Stomach (tissue), 19 donors: ENCODE measurements at places on chromosomes 6 and 20. TPM values are rescaled to one million over a fixed set of nuclear protein-coding genes. Genes with fewer than 3 reads are reported as not detected.

DNA sequence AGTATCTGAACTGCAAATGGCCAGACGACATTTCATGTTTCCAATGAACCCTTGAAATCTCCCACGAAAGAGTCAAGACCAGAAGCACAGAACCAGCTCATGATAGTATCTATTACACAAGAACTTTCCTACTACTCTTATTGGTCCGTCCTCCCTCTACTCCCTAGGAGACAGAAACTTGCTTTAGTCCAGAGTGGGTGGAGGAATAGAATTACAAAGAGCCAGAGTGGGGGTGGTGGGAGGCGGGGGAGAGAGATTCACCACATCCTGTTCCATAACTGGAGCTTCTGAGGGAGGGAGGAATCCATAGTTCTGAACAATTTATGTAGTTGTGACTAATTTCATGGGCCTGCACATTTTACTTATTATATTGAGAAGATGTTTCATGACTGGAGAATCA, 18.5 kb upstream of the WFDC10A start:
- H3K4me3 ChIP-seq = no peak overlapping the region
- no peaks in the 10 kb centered on the region for H3K27me3 ChIP-seq
- H3K27ac ChIP-seq = no peak overlapping the region
- H3K36me3 ChIP-seq = no peaks in the 10 kb centered on the region

DNA sequence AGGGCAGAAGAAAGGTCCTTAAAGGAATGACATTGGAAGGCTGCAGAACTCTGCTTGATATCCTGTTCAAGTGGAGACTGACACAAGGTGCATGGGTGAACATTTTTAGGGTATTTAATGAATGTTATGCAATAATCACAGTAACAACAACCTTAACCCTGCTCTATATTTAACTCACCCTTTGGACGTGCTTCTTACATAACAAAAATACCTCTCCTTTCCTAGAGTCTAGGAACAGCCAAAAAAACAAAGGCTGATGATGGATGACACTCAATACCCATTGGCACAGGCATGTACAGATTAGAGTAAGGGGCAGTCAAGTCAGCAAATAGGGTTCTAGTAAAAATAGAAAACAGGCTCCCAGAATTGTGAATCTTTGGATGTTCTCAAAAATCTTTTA, 30.6 kb downstream of the ROS1 start:
- H3K4me1 ChIP-seq = no peaks in the 10 kb centered on the region
- no peaks in the 10 kb centered on the region for H3K36me3 ChIP-seq
- H3K27ac ChIP-seq = no peak overlapping the region
- H3K4me3 ChIP-seq = no peak overlapping the region
- no peak for DNase-seq

DNA sequence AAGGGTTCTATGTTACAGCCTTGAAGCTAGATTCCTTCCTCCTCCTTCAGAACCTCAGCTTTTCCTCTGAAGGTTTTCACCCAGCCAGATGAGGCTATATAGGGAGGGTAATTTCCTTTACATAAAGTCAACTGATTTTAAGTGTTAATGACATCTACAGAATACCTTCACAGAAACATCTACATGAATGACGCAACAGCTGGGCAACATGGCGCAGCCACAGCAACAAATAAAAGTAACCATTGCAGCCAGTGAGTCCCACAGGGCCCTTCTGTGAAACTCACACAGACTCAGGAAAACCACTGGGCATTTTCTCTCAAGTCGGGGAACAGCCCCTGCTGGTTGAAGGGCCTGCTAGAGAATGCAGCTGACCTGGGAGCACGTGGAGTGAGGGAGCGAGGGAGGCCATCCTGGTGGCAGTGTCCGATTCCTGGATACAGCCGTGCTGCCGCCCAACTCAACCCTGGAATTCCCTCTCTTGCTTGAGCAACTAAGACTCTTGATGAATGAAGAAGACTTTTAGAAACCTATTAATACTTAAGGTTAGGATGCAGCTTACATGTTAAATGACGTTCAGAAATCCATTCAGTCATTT, 176.4 kb downstream of the PACRG start:
- H3K36me3 ChIP-seq = no peaks in the 10 kb centered on the region
- no peak overlapping the region for H3K4me3 ChIP-seq
- H3K27me3 ChIP-seq = no peaks in the 10 kb centered on the region
- no peaks in the 10 kb centered on the region for H3K4me1 ChIP-seq
- H3K27ac ChIP-seq = no peak overlapping the region

DNA sequence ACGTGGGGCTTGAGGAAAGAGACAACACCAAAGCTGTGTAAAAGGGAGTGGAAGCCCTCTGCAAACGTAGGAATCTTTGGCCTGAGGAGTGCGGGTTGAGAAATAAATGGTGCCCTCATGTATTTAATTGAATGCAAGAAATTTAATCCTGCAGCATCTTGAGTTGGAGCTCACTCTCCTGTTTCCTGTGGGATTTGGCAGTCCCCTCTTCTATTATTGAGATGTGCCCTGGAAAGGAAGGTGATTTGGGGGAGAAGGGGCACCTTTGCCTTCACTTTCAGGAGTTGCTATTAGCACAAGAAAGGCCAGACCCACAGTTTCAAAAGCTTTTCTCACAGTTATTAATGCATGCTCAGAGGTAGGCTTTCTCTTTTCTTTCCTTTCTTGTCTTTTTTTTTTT, 201.4 kb upstream of the HDDC2 start:
- no peaks in the 10 kb centered on the region for H3K36me3 ChIP-seq
- H3K27me3 ChIP-seq = no peaks in the 10 kb centered on the region
- no peak overlapping the region for H3K4me3 ChIP-seq
- no peak overlapping the region for H3K27ac ChIP-seq

GRCh38 chr20:57782631-57783041, 72.8 kb upstream of the PMEPA1 start:
- H3K4me1 ChIP-seq = no peaks in the 10 kb centered on the region
- H3K36me3 ChIP-seq = no peaks in the 10 kb centered on the region
- H3K27ac ChIP-seq = no peak overlapping the region

- H3K4me3 ChIP-seq = no peak overlapping the region
- no peaks in the 10 kb centered on the region for H3K4me1 ChIP-seq
- no peak overlapping the region for H3K27ac ChIP-seq
- no peaks in the 10 kb centered on the region for H3K27me3 ChIP-seq
- no peak for DNase-seq
Measured at GRCh38 chr6:140601021-140601808, 1226.8 kb upstream of the CITED2 start.

- no peaks in the 10 kb centered on the region for H3K36me3 ChIP-seq
- H3K4me1 ChIP-seq = no peaks in the 10 kb centered on the region
- no peak overlapping the region for H3K4me3 ChIP-seq
- no peak for DNase-seq
- H3K27ac ChIP-seq = no peak overlapping the region
- no peaks in the 10 kb centered on the region for H3K27me3 ChIP-seq
Measured at GRCh38 chr20:43681468-43681942, 14.6 kb downstream of the MYBL2 start.

GRCh38 chr20:33602826-33603590, 59.1 kb upstream of the C20orf144 start:
- DNase-seq = no peak
- no peak overlapping the region for H3K27ac ChIP-seq
- H3K4me1 ChIP-seq = peaks cover 27% of the 10 kb centered on the region
- no peaks in the 10 kb centered on the region for H3K36me3 ChIP-seq
- H3K27me3 ChIP-seq = no peaks in the 10 kb centered on the region

DNA sequence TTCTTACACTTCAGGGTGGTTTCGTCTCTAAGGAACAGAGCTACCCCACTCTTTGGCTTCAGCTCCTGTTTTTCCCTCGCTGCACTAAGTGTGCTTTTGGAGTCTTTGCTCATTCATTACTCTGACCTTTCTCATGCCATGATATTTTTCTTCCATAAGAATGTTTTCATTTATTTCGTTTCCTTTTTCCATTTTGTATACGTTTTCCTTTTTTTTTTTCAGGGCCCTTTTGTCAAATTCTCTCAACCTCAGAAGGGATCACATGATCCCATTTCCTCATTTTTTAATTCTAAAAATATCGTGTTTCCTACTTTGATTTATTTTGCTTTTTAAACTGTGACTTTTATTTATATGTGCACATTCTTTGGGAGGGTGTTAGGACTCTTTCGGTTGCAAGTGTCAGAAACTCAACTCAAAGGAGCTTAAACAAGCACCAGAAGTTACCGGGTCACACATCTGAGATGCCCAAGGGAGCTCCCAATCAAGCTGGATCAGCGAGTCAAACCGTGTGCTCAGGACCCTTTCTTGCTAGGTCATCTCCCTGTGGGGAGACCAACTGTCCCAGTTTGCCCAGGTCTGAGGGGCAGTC, 40.6 kb downstream of the GCNT2 start:
- no peak overlapping the region for H3K27ac ChIP-seq

DNA sequence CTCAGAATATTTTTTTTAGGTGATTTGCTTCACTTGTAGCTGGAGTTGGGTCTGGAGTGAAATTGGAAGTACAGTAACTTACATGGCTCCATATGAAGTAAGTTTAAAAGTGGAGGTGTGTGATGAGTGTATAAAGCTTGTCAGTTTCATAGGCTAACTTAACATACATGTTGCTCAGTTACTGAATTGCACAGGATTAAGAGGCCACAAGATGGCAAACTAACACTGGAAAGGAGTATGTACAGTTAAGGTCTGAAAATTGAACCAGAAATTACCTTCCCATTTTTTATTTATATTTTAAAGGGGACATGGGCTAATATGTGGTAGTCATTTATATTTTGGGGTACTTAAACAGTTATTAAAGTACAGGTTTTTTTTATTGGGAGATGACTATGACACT, 45.3 kb upstream of the SMIM8 start:
- H3K4me1 ChIP-seq = peaks cover 7% of the 10 kb centered on the region
- DNase-seq = peak; percentile 28
- H3K36me3 ChIP-seq = no peaks in the 10 kb centered on the region

DNA sequence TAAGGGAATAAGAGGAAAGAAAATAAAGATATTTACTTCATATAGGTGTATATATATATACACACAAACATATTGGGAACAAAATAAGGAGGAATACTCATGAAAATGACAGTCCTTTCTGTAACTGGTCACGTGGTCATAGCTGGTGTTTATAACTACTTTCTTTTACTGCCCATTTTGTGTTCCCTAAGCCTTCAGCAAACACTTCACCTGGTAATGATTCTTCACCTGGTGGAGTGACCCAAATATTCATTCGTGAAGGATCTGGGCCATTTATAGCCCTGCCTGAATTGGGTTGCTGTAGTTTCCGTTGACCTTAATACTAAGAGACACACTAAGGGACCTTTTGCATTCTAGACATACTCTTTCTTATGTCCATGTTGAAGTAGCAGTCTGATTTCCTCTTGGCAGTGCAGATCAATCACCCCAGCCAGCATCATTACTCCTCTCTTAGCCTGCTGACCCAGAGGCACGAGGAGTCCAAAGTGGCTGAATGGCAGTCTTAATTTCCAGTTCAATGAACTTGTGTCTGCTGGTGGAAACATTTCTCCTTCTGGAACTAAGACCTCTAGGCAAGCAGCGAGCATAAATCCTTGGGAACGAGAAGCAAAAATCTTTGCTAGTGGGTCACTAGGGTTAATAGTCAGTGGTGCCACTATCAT, 39.9 kb upstream of the IYD start:
- peaks cover 5% of the 10 kb centered on the region for H3K4me1 ChIP-seq
- DNase-seq = no peak
- no peak overlapping the region for H3K4me3 ChIP-seq
- no peaks in the 10 kb centered on the region for H3K27me3 ChIP-seq
- no peaks in the 10 kb centered on the region for H3K36me3 ChIP-seq

- no peak for DNase-seq
- H3K4me1 ChIP-seq = no peaks in the 10 kb centered on the region
- H3K27me3 ChIP-seq = no peaks in the 10 kb centered on the region
- H3K36me3 ChIP-seq = no peaks in the 10 kb centered on the region
Measured at GRCh38 chr6:131398176-131398575, 174.8 kb upstream of the ARG1 start.

- H3K36me3 ChIP-seq = no peaks in the 10 kb centered on the region
- no peak overlapping the region for H3K4me3 ChIP-seq
- H3K27ac ChIP-seq = no peak overlapping the region
- peak; percentile 9 for DNase-seq
Measured at GRCh38 chr6:114240796-114241195, 102.0 kb downstream of the HS3ST5 start.

- H3K4me1 ChIP-seq = peaks cover 69% of the 10 kb centered on the region
- peaks cover 11% of the 10 kb centered on the region for H3K36me3 ChIP-seq
- no peaks in the 10 kb centered on the region for H3K27me3 ChIP-seq
- H3K27ac ChIP-seq = peak overlapping the region; percentile 4
Measured at GRCh38 chr20:37194621-37195417, 15.5 kb upstream of the MROH8 start.

DNA sequence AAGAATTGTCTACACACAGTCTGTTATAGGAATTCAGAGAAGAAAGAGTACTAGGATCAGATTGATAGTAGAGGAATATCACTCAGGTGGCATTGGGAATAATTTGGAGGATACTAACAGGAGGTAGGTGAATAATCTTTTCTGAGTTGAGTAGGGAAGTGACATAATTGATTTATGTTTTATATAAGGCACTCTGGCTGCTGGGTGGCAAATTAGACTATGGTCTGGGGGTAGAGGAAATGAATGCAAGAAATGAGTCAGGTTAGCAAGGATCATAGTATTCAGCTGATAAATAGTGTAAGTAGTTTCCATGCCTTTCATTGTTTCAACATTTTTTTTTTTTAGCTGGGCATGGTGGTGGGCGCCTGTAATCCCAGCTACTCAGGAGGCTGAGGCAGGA, 113.3 kb downstream of the CDKAL1 start:
- H3K27me3 ChIP-seq = no peaks in the 10 kb centered on the region
- no peak for DNase-seq
- H3K4me3 ChIP-seq = no peak overlapping the region
- no peak overlapping the region for H3K27ac ChIP-seq
- H3K36me3 ChIP-seq = no peaks in the 10 kb centered on the region

GRCh38 chr6:109465772-109466171, 10.2 kb upstream of the MICAL1 start:
- DNase-seq = peak; percentile 79
- no peak overlapping the region for H3K4me3 ChIP-seq
- H3K27me3 ChIP-seq = no peaks in the 10 kb centered on the region
- peak overlapping the region; percentile 65 for H3K27ac ChIP-seq
- H3K4me1 ChIP-seq = peaks cover 15% of the 10 kb centered on the region
- peaks cover 88% of the 10 kb centered on the region for H3K36me3 ChIP-seq

ADAM33 gene
- 26.8 TPM for total RNA-seq

SMLR1 gene
- not detected for total RNA-seq

UCKL1 gene
- 44.3 TPM for total RNA-seq

ERVFRD-1 gene
- not detected for total RNA-seq

SIRPD gene
- total RNA-seq = not detected

PLCB1 gene
- 17.7 TPM for total RNA-seq

TTLL9 gene
- total RNA-seq = 0.18 TPM
